Progenitor cell of endocrine pancreas (in vitro differentiated cells): ENCODE measurements at places on chromosomes 5 and 9. TPM values are rescaled to one million over a fixed set of nuclear protein-coding genes. Genes with fewer than 3 reads are reported as not detected.
A peak's percentile ranks its signal among the peaks of the same experiment; 100 is the strongest.

SH3RF2 gene
- 16.7 and 17.6 TPM in 2 replicates for total RNA-seq

TGFBI gene
- 2.3 and 3.8 TPM in 2 replicates for total RNA-seq

CCDC112 gene
- 10.8 and 10.9 TPM in 2 replicates for total RNA-seq

PCDHB16 gene
- total RNA-seq = 11.9 and 14.3 TPM in 2 replicates

TCF7 gene
- 14.4 and 16.6 TPM in 2 replicates for total RNA-seq

LRRC26 gene
- 0.89 and 1.00 TPM in 2 replicates for total RNA-seq

SPINK13 gene
- total RNA-seq = not detected in 2 replicates

CCDC183 gene
- total RNA-seq = 9.0 and 9.5 TPM in 2 replicates

PIP5K1B gene
- 1.5 and 2.0 TPM in 2 replicates for total RNA-seq

IL6ST gene
- total RNA-seq = 51.2 and 53.2 TPM in 2 replicates

GRCh38 chr5:116506488-116506887 lies 68.1 kb downstream of the SEMA6A start:
- H3K36me3 ChIP-seq = peaks cover 15% of the 10 kb centered on the region
- H3K27me3 ChIP-seq = no peaks in the 10 kb centered on the region
- DNase-seq = no peak
- no peak overlapping the region for H3K27ac ChIP-seq
- no peak overlapping the region for H3K4me3 ChIP-seq

- H3K36me3 ChIP-seq = no peaks in the 10 kb centered on the region
- peaks cover 29% of the 10 kb centered on the region for H3K4me1 ChIP-seq
- no peak for DNase-seq
- no peak overlapping the region for H3K4me3 ChIP-seq
- peaks cover 49% of the 10 kb centered on the region for H3K27me3 ChIP-seq
- no peak overlapping the region for H3K27ac ChIP-seq
Observed at GRCh38 chr5:178785999-178786398, 55.5 kb upstream of the ZNF354A start.

- no peak for DNase-seq
- no peaks in the 10 kb centered on the region for H3K27me3 ChIP-seq
- no peak overlapping the region for H3K4me3 ChIP-seq
- H3K36me3 ChIP-seq = no peaks in the 10 kb centered on the region
- H3K4me1 ChIP-seq = no peaks in the 10 kb centered on the region
Observed at GRCh38 chr5:57666582-57666981, 184.0 kb upstream of the ACTBL2 start.

DNA sequence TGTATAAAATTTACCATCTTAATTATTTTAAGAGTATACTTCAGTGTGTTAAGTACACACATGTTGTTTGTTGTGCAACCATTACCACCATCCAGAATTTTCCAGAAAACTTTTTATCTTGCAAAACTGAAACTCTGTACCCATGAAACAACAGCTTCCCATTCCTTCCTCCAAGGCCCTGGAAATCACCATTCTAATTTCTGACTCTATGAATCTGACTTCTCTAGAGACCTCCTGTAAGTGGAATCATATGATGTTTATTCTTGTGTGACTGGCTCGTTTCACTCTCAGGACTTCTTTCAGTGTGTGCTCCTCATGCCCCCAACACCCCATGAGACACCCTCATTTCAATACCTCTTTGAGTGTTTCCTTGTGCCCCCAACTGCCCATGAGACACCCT lies 60.4 kb upstream of the COL15A1 start:
- no peak for DNase-seq
- H3K27me3 ChIP-seq = peaks cover 8% of the 10 kb centered on the region
- H3K4me3 ChIP-seq = no peak overlapping the region
- H3K27ac ChIP-seq = no peak overlapping the region
- H3K4me1 ChIP-seq = no peaks in the 10 kb centered on the region

- H3K4me3 ChIP-seq = no peak overlapping the region
- no peak for DNase-seq
- H3K36me3 ChIP-seq = peaks cover 1% of the 10 kb centered on the region
Observed at GRCh38 chr9:90142580-90142979, 500.0 kb downstream of the DIRAS2 start.

DNA sequence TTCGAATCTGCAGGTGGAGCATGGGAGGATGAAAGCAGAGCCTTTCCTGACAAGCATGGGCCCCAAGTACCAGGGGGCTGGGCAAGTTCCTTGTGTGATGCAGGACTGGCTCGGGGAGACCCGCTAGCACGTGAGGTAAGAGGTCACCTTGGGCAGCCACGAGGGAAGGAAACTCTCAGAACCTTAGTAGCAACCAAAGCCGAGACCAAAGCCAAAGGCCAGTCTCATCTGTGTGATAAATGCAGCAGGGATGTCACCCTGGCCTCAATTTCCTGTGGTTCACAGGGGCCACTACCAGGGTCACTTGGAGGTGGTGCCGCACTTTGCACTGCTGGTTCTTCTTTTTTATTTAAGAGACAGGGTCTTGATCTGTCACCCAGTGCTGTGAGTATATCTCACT lies 39.5 kb downstream of the PRRT1B start:
- peaks cover 7% of the 10 kb centered on the region for H3K36me3 ChIP-seq
- H3K4me1 ChIP-seq = no peaks in the 10 kb centered on the region
- H3K27me3 ChIP-seq = no peaks in the 10 kb centered on the region
- no peak overlapping the region for H3K27ac ChIP-seq
- no peak overlapping the region for H3K4me3 ChIP-seq
- DNase-seq = no peak

DNA sequence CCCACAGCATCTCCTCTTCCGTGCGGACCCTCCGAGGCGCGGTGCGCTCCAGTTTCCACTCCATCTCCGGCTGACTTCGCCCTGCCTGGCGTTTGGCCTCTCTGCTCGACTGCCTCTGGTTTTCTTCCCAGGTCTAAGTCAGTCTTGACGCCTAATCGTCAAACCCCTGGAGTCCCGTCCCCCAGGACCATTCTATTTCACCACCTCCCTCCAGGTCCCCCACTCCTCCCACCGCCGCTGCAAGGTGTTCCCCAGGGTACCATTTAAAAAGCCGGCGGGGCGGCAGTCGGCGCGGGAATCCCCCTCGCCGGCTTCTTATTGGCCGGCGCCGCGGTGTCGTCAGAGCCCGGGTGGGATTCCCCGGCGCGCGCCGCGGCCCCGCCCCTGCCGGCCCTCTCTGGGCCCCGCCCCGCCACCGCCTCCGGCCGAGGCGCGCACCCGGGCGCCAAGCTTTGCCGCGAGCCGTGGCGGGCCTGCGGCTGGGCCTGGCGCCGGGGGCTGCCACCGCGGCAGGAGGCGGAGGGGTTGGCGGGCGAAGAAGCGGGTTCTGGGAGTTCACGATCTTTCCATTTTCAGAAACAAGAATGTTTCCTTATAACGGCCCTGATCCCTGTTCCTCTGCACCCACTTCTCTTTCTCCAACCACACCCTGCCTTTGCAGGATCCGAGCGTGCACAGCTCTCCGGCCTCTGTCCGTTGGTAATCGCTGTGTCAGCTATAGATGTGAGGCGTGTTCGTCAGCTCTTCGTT lies at the start of gene CDC20B:
Gene CDC20B (minus strand): TSS at position 241 of the 750 bp plus-strand sequence. CDS start 177 bp downstream, at position 64.
- H3K4me1 ChIP-seq = peaks cover 12% of the 10 kb centered on the region
- H3K36me3 ChIP-seq = no peaks in the 10 kb centered on the region
- peak within 1 kb of the TSS; percentile 74 for H3K4me3 ChIP-seq
- peaks cover 77% of the 10 kb centered on the region for H3K27me3 ChIP-seq
- DNase-seq = peak; percentile 56
- no peak within 1 kb of the TSS for H3K27ac ChIP-seq

DNA sequence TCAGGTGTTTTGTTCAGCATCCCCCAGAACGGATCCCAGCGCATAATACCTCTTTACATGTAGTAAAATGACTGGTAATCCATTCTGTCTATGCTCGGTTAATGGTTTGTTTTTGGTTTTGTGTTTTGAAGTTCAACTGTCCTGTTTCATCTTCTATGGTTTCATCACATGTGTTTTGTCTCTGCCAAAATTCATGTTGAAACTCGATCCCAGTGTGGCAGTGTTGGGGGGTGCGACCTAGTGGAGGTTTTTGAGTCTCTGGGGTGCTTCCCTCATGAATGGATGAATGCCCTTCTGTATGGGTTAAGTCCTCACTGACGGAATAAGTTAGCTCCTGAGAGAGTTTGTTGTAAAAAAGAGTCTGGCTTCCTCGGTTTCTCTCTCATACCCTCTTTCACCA lies 317.4 kb downstream of the KDM4C start:
- no peaks in the 10 kb centered on the region for H3K27me3 ChIP-seq
- no peak for DNase-seq
- H3K36me3 ChIP-seq = peaks cover 7% of the 10 kb centered on the region
- peaks cover 3% of the 10 kb centered on the region for H3K4me1 ChIP-seq
- no peak overlapping the region for H3K4me3 ChIP-seq
- no peak overlapping the region for H3K27ac ChIP-seq

DNA sequence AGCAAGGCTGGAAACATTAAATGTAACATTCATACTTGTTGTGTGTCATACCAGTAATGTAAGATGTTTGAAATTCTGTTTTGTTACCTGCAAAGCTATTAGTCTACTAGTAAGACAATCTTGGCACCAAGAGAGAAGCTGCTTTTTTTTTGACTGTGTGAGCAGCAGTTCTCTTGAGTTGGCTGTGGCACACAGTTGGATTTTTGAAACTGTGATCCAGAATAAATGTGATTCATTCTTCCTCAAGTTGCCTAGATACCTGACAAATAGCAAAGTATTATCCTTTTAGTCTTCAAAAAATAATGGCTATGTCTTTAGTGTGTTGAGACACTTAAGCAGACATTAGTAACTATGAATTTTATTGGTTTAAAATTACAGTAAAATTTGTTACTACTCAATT lies 57.2 kb upstream of the HAPLN1 start:
- peaks cover 2% of the 10 kb centered on the region for H3K36me3 ChIP-seq
- DNase-seq = no peak
- H3K4me3 ChIP-seq = no peak overlapping the region

DNA sequence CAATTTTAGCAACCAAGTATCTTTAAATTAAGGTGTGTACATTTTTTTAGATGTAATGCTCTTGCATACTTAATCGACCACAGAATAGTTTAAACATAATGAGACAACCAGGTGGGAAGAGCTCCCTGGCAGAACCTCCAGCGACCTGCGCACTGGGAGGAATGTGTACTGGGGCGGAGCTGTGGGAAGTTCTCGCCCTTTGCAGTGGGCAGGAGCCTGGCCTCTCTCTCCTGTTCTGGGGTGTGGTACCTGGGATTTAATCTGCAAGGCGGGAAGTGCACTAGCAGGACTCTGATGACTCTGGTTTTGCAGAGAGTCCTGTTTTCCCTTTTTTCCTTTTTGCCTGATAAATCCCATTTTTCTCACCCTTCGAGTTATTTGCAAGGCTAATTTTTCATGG lies 150.7 kb downstream of the SLC28A3 start:
- no peak overlapping the region for H3K4me3 ChIP-seq
- no peak overlapping the region for H3K27ac ChIP-seq
- H3K4me1 ChIP-seq = no peaks in the 10 kb centered on the region
- H3K36me3 ChIP-seq = no peaks in the 10 kb centered on the region

GRCh38 chr9:114991861-114992260 lies 61.5 kb upstream of the TNFSF8 start:
- no peak for DNase-seq
- H3K27me3 ChIP-seq = peaks cover 26% of the 10 kb centered on the region
- H3K27ac ChIP-seq = no peak overlapping the region
- no peak overlapping the region for H3K4me3 ChIP-seq
- no peaks in the 10 kb centered on the region for H3K4me1 ChIP-seq

DNA sequence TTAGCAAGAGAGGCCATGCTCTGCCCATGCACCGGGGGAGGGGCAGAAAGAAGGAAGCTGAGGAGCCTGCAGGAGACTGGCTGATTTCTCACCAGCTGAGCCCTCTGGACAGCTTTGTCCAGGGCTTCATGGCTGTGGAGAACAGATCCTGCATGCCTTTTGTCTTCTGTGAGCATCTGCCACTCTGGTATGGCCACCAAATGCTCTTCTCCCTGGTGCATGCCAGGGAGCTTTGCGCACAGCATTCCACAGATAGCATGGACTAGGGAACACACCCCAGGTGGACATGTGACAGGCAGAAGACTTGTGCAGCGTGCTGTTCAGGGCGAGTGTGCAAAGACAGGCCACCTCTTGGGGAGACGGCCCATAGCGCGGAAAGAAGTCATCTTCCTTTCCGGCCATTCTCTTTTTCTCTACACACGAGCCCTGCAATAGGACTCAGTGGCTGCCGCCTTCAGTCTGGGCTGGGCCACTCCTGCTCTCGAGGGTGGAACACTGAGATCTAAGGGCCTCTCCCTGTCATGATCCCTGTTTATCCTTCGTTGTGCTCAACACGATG lies 56.7 kb downstream of the GADD45G start:
- H3K27me3 ChIP-seq = peaks cover 34% of the 10 kb centered on the region
- H3K27ac ChIP-seq = peak overlapping the region; percentile 60
- no peaks in the 10 kb centered on the region for H3K36me3 ChIP-seq
- DNase-seq = no peak

- no peaks in the 10 kb centered on the region for H3K27me3 ChIP-seq
- peak overlapping the region; percentile 78 for H3K4me3 ChIP-seq
- peaks cover 16% of the 10 kb centered on the region for H3K36me3 ChIP-seq
- peak overlapping the region; percentile 96 for H3K27ac ChIP-seq
- peak; percentile 20 for DNase-seq
Observed at GRCh38 chr9:706606-707459, 134.7 kb upstream of the DMRT1 start.

DNA sequence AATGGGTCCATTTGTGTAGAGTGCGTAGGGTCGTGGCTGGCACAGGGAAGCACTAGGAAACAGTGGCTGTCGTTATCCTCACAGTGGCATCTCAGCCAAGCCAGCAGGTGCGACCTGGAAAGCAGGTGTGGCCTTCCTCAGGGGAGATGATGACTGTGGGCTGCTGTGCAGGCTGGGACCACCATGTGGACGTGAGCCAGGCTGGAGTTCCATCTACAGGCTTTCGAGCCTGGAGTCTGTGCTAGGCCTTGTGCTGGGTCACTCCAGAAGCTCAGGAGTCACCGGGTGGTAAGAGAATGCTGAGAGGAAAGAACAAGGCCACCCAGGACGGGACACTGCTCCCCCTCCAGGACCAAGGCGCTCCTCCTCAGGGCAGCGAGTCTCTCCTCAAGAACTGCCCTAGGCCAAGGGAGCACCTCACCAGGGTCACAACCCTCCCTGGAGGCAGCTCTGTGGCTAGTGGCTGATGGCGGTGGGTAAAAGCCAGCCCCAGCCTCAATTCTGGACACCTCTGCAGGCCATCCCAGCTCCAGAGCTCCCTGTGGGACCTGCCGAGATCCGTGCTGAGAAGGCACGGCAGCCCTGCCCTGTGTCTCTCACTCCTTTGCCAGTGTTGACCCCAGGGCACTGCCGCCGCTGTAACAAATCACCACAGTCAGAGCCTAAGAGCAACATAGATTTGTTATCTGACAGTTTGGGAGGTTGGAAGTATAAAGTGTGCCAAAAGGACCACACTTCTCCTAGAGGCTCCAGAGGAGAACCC lies 36.0 kb downstream of the WHRN start:
- H3K4me1 ChIP-seq = no peaks in the 10 kb centered on the region
- H3K4me3 ChIP-seq = no peak overlapping the region
- H3K27me3 ChIP-seq = no peaks in the 10 kb centered on the region
- no peak for DNase-seq
- H3K36me3 ChIP-seq = peaks cover 1% of the 10 kb centered on the region
